ENCODE measurements at places on chromosomes 1 and 21.

GRCh38 chr1:49102752-49103151 lies 326.1 kb upstream of the BEND5 start:
- DNase-seq = no peak

DNA sequence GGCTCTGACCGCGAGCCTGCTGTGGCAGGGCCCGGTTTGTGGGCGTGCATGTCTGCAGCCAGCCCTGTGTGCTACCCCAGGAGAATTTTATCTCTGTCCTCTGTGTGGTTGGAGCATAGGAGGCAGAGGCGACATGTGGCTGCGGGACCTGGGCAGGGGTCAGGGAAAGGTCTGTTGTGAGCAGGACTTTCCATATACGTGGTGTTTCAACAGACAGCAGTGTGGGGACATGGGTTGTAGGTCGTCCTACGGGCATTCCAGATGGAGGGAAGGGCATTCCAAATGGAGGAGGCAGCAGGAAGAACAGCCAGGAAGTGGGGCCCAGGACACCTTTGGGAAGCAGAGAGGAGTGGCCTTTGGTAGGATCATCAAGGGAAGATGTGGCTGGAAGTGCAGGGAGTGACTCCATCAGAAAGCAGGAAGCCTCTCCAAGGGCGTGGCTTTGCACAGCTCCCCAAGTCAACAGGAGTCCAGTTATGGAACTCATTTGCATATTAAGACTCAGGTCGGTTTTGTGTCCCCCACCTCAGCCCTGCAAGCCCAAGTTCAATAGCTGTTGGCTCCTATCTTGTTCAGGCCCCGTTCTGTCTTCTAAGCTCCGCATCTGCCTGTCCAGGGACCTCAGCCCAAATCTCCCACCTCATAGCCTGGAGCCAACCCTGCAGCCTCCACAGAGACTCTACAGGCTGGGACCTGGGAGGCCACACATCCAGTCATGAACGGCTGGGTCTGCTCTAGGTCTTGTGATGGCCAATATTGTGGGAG lies 309.1 kb downstream of the MATN1 start:
- DNase-seq = no peak

GRCh38 chr21:41711416-41712007 lies 55.3 kb downstream of the RIPK4 start:
- DNase-seq = no peak

DNA sequence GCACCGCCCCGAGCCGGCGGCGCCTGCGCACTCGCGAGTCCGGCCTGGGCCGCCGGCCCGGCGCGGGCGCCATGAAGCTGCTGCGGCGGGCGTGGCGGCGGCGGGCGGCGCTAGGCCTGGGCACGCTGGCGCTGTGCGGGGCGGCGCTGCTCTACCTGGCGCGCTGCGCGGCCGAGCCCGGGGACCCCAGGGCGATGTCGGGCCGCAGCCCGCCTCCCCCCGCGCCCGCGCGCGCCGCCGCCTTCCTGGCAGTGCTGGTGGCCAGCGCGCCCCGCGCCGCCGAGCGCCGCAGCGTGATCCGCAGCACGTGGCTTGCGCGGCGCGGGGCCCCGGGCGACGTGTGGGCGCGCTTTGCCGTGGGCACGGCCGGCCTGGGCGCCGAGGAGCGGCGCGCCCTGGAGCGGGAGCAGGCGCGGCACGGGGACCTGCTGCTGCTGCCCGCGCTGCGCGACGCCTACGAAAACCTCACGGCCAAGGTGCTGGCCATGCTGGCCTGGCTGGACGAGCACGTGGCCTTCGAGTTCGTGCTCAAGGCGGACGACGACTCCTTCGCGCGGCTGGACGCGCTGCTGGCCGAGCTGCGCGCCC lies at the start of gene B3GALT6:
Gene B3GALT6 (plus strand): TSS at position 30 of the 588 bp plus-strand sequence. CDS start 42 bp downstream, at position 72.
- no peak for DNase-seq

DNA sequence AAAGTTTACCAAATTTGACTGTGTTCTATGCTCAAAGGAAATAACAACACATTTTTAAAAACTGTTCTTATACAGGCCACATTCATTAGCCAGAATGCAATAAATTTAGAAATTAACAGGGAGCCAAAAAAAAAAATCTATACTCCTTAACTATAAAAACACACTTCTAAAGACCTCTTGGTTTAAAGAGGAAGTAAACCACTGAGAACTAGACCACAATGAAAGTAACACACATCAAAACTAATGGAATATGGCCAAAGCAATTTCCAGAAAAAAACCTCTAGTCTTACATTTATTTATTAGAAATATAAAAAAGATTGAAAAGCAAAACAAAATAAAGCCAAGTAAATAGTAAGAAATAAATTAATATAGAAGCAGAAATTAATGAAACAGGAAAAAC lies 48.9 kb upstream of the GADD45A start:
- DNase-seq = no peak

GRCh38 chr21:37378700-37379139 lies 12.1 kb downstream of the DYRK1A start:
- DNase-seq = no peak

DNA sequence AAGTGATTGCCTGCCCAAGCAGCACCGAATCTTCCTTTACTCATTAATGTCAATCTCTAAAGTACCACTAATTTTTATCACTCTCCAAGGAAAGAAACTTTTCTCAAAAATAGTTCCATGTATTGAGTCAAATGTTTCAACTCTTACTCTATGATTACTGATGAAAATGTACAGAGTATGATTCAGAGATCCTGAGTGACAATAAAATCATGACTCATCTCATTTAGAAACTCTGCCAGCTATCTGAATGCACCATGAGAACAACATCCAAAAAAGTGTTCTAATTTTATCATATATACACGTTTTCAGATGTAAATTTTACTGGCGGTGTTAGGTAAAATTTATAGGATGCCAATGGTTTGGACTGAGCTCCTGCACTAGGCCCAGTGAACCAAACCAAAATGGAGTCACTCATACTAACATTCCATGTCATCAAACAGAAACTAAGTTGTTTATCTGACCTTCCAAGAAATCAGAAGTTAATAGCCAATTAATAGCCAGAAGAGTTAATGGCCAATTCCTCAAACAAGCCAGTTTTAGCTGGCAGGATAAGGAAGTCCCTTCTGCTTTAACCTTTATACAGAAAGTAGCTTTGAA lies 22.6 kb downstream of the PLPPR5 start:
- DNase-seq = no peak

All from stimulated activated CD4-positive, alpha-beta T cell treated with anti-CD3 and anti-CD28 coated beads, Interleukin-1b, Interleukin-23, amount 100 ng/mL, for 1 hour (primary cell).